ENCODE measurements at places on chromosomes 7 and 10.

DNA sequence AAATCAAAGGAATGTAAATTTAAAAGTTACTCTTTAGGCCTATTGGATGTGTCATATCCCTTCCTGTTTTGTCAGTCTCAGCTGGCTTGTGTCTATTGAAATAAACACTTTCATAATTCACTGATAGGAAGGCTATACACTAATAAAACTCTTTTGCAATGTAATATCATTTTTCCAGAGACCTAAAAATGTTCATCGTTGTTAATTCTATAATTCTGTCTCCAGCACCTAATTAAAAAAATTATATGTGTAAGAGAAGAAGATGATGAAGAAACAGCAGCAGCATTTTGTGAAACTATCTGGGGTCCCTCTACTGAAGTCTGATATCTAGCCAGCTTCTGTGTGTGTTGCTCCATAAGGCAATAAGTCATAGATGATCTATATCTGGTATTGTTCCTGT lies 602.7 kb downstream of the ETV1 start:
- no peak for DNase-seq

- DNase-seq: no peak
These were observed 33.3 kb downstream of the GNA12 start for GRCh38 chr7:2810682-2811415.

DNA sequence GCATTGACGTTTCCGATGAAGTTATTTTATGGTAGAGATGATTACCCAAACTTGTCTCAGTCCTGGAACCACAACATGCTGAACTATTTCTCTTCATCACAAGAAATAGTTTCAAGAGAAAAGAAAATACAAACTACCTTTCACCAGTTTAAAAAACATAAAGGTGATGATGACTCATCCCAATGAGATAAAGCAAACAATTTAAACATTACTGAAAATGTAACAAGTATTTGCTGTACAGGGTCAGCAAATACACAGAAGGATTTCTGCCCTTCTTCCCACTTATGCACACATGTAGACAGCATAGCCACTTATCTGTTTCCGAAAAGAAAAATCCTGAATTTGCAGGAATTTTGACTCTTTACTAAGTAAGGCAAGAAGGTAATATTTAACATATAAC lies 50.8 kb downstream of the RHOBTB1 start:
- no peak for DNase-seq

GRCh38 chr10:119759832-119760231 lies 34.0 kb downstream of the INPP5F start:
- DNase-seq: no peak

DNA sequence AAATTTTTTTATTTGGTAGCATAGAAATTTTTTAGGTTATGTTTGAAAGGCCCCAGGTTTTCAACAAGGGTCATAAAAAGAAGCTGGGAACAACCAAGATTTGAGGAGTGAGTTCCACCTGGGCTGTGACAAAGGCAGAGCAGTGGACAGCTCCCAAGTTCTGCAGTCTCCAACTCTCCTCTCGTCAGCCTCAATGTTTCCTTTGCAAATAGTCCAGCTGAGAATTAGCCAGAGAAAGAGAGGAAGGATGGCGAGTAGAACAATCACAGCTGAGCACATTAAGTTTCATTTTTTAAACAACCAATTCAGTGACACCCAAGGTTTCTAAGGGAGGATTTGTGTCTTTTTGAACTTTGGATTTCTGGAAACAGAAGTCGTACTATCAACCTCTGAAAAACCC lies 143.2 kb downstream of the NRCAM start:
- DNase-seq: no peak

DNA sequence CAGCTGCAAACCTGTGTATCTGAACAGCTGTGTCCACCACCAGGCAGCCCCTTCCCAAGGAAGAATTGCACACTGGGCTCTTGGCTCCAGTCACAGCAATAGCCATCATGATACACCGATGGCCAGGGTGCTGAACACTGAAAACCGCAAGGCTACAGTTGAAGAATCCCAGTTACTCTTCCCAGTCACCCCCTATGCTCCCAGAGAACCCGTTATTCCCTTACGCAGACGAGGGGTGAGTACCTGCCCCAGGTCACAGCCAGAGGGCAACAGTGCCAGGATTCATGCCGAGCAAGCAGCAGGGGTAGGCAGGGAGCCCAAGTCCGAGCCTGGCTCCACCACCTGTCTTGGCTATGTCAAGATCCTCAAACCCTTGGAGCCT lies 57.8 kb downstream of the RASGEF1A start:
- no peak for DNase-seq

- no peak for DNase-seq
These were observed 550 bp upstream of the PLAU start for GRCh38 chr10:73910401-73910763.

- DNase-seq: no peak
These were observed 71.2 kb downstream of the SVIL start for GRCh38 chr10:29563420-29564035.

GRCh38 chr10:29923416-29923965 lies 135.9 kb downstream of the JCAD start:
- no peak for DNase-seq

DNA sequence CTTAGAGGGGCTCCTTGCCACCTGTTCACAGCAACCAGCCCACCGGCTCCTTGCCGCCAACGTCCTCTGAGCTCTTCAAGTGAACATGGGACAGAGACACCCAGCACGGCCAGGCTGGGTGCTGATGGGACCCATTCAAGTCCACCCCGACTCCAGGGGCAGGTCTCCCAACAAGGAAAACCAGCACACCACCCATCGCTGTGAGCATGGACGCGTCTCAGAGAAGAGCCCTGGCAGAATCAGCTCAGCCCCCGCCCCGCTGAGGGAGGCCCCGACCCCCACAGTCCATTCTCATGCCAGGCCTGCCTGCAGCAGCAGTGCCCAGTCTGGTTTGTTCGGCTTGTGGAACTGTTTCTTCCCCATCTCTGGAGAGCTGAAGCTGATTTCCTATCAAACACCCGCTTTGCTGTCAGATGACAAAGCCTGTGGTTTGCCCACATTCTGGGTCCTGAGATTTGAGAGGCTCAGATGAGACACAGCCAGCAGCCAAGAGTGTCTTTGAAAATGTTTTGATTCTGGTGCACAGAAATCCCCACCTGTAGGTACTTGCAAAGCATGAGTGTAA lies 216.6 kb downstream of the ZMYND11 start:
- no peak for DNase-seq

- DNase-seq: no peak
These were observed 3.2 kb upstream of the IL2RA start for GRCh38 chr10:6065406-6065805.

- DNase-seq: no peak
These were observed 174.4 kb upstream of the KIAA1217 start for GRCh38 chr10:24034571-24034970.

DNA sequence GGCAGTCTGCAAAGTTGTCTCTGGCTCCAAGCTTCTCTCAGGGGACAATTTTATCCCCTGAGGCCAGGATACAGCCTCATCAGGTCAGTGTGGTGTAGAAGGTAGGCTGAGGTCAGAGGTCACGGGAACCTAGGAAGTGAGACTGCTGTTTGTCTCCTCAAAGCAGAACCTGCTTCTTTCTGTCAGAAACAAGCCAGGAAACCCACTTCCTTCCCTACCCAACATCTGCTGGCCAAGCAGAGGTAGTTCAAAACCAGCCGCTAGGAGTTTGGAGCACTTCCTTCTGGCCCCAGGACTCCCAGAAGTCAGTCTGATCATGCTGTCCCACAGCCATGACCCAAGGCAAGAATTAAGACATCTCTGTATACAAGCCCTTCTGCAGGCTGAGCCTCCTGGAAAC lies 12.2 kb downstream of the CLRN3 start:
- DNase-seq: no peak

DNA sequence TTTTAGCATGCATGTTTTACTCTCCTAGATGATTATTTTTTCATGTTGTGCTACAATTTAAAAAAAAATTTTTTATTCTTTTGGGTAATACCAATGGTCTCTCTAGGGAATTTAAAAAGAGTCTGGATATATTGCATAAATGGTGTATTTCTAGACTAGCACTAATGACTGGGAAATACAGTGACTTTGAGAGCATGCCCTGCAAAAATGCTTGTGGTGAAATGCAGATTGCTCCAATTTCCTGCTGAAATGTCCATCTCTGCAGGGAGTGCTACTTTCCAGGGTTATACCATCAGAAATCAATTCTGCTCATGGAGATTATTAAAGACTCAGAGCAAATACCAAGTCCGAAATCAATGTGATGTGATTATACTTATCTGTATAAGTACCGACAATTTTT lies 186.1 kb downstream of the PRKG1 start:
- no peak for DNase-seq

DNA sequence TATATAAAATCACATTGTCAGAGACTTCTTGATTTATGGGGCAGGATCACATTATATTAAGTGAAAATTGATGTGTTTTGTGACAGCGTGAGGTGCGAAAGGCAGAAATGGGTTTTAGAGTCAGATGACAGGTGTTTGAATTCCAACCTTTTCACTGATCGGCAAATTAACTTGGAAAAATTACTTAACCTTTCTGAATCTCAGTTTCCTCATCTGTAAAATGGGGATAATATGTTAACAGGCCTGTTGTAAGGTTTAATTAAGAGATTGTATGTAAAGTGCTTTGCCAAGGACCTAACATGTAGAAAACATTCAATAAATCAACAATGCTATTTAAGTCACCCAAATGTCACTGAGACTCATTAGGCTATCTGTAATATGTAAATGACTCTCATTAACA lies 221.2 kb upstream of the LYZL1 start:
- DNase-seq: no peak

- no peak for DNase-seq
These were observed 10.6 kb downstream of the CABCOCO1 start for GRCh38 chr10:61673360-61673759.

GRCh38 chr7:42128703-42129102 lies 108.3 kb downstream of the GLI3 start:
- DNase-seq: no peak

DNA sequence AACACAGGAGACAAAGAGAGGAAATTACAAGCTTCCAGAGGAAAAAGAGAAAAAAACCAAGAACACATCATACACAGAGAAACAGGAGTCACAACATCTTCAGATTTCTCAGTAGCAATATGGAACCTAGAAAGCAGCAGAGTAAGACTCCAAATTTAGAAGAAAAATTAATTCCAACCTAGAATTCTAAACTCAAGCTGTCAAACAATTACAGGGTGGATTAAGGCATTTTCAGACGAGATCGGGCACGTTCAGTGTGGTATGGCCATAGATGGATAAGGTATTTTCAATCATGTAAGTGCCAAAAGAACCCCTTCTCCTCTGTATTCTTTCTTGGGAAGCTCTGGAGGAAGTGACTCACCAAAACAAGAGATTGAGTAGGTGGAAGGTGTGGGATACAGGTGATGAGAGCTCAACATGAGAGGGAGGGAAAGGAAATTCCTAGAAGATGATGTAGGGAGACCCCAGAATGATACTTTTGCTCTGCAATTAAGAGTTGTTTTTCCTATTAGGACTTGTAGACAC lies 51.6 kb downstream of the FAM204A start:
- no peak for DNase-seq

DNA sequence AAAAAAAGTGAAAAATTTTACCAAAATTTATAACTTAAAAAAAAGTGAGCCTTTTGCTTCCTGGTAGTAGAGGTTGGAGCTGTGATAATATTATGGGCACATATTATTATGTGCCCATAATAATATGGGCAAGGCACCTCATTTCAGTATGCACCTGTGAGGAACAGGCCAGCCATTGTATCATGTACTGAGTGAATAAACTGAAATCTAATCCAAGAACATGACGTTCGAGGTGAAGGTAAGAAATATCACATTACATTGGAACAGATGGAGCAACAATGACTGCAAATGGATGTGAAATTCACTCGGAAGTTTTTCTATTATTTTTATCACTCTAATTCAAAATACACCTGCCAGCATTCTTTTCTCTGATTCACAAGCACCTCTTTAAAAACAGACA lies 216.0 kb downstream of the KLF6 start:
- no peak for DNase-seq

- DNase-seq: no peak
These were observed 194.9 kb upstream of the ETV1 start for GRCh38 chr7:14184292-14184864.

DNA sequence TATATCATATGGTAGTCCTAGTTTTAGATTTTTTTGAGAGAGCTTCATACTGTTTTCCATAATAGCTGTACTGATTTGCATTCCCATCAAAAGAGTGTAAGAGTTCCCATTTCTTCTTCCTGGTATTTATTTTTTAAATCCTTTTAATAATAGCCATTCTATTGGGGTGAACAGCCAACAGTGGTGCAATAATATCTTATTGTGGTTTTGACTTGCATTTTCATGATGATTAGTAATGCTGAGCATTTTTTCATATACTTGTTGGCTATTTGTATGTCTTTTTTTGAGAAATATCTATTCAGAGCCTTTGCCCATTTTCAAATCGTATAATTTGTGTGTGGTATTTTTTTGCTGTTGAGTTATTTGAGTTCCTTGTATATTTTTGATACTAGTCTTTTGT lies 167.4 kb downstream of the FZD1 start:
- DNase-seq: no peak

GRCh38 chr10:11610826-11611247 lies 613 bp downstream of the USP6NL start:
- DNase-seq: no peak

GRCh38 chr7:74185636-74186035 lies 11.5 kb downstream of the EIF4H start:
- no peak for DNase-seq

GRCh38 chr10:79582096-79582495 lies 21.9 kb upstream of the SFTPA2 start:
- DNase-seq: no peak

DNA sequence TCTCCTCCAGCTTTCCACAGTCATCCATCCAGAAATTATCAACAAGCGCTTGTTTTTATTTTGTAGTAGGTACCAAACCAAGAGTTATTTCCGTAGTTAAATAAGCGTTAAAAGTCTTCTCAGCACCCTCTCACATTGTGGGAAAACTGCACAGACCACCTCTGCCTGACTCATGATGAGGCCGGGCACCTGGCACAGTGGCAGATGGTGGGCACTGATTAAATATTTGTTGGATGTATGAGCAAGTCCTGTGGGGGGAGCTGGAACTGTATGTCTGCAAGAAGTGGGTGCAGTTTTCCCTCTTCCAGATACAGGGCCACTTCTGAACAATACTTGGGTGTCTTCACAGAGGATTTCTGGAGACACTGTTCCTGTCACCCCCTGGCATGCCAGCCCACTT lies 5.3 kb upstream of the REPIN1 start:
- DNase-seq: no peak

- no peak for DNase-seq
These were observed 63.6 kb upstream of the DKK1 start for GRCh38 chr10:52250510-52250909.

GRCh38 chr7:32580646-32581045 lies 85.4 kb downstream of the AVL9 start:
- no peak for DNase-seq
